Activated naive CD4-positive, alpha-beta T cell treated with anti-CD3 and anti-CD28 coated beads, Interleukin-2, amount 50 U/mL, for 16 hours (primary cell): ENCODE measurements at places on chromosomes 5 and 9.
A peak's percentile ranks its signal among the peaks of the same experiment; 100 is the strongest.

DNA sequence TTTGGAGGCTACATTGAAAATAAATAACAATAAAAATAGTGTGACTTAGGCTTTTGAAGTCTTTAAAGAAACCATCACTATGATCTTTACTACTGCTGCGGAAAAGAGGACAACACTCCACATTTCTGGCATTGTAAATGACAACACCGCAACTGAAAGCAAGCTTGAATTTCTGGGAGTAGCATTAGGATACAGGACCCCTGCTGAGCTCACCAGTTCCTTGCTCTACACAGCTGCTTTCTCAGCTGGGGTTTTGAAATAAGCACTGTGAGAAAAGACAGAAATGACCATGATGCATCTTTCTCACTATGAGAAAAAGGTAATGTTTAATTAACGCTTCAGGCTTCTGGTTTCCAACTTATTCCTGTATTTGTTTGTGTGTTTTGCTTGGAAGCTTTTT, 168.0 kb downstream of the TAF11L14 start:
- DNase-seq, result no peak

DNA sequence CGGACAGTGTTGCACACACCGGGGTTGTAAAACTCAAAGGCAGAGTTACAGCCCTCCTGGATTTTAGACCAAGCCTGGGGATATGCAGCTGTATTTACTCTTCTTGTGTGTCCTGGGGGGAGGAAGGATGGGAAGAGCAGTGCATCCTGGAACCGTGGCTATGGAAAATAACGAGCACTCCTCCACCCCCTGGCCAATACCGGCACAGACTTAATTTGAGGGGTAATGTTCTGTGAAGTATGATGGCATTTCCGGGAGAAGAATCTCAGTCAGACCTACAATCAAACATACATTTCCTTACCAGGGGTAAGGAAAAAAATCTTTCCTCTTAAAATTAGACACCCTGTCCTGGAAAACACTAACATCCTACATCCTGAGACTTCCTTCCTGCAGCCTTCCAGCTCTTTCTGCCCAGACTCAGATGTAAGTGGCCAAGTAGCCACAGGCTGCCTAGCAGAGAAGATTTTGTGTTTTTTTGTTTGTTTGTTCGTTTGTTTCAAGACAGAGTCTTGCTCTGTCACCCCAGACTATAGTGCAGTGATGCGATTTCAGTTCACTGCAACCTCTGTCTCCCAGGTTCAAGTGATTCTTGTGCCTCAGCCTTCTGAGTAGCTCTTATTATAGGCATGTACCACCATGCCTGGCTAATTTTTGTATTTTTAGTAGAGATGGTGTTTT, 11.0 kb upstream of the ERMP1 start:
- DNase-seq, result no peak

DNA sequence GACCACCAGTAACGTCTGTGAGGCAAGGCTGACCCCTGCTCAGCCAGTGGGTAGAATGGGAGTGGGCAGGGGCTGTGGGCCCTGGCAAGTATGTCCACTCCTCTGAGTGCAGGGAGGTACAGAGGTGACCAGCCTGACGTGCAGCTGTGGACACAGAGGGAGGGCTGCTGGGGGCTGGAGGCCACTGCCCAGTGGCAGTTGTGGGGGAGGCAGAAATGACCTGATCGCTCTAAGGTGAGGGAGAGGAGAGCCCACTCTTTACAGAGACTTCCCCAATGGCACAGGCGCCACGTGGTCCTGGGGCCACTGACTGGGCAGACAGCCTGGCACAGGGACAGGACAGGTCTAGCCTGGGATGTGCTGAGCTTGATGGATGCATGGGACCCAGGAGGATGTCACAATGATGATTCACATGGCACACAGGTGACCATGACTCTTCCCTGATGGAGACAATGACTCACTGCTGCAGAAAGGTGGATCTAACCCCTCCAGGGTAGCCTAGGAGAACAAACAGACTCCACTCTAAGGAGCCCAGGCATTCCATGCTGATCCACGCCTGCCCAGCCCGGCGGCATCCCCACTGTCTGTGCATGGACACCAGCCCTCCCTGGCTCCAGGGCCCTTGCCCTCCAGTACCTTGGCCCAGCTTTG, 7.7 kb downstream of the LPCAT1 start:
- DNase-seq, result peak; percentile 7

DNA sequence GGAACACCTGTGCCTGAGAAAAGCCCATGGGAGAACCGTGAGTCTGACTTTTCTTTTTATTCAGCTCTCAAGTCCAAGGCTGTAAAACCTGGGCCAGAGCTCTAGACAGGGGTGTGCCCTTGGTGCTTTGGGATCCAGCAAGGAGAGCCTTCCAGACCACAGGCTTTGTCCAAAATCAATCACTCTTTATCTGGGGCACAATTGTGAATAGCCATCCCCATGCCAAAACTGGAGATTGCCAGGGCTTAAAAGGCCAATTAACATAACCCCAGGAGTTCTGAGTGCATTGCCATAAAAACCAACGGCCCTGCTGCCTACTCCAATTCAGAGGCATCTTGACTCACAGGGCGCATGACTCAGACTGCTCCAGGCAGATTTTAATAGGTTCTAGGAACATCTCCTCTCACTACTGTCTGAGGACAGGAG, 391.8 kb downstream of the ARHGEF28 start:
- no peak for DNase-seq

- DNase-seq, result no peak
These were observed 580.2 kb downstream of the CCDC171 start for GRCh38 chr9:16133032-16133431.
